A549 treated with Mapracorat at 1 μM for 4 hours (cell line): ENCODE measurements at places on chromosomes 11 and 22. TPM values are rescaled to one million over a fixed set of nuclear protein-coding genes. Genes with fewer than 3 reads are reported as not detected.

Gene NCR3LG1
- 1.8 to 3.0 TPM (median 2.3 TPM) in 5 replicates for total RNA-seq

Gene TRIM29
- total RNA-seq, result 19.3 to 24.1 TPM (median 22.6 TPM) in 5 replicates

Gene WBP2NL
- 0.15 to 0.22 TPM in 2 of 5 replicates, not detected in the others for total RNA-seq

Gene CLDN5
- total RNA-seq, result not detected in 5 replicates

Gene HEPN1
- not detected in 5 replicates for total RNA-seq

Gene OR10A2
- total RNA-seq, result not detected in 5 replicates

Gene OR51E1
- total RNA-seq, result not detected in 5 replicates

Gene RAB36
- total RNA-seq, result 7.0 to 8.4 TPM (median 7.8 TPM) in 5 replicates

Gene PKDREJ
- not detected in 5 replicates for total RNA-seq

Gene SLC22A25
- not detected in 5 replicates for total RNA-seq

Gene KDELR3
- 17.2 to 20.9 TPM (median 19.8 TPM) in 5 replicates for total RNA-seq

Gene ANGPTL5
- total RNA-seq, result 0.05 to 0.10 TPM in 2 of 5 replicates, not detected in the others

Gene ELMOD1
- 0.17 to 0.39 TPM (median 0.36 TPM) in 5 replicates for total RNA-seq

Gene ADORA2A
- total RNA-seq, result 0.54 to 1.2 TPM (median 0.80 TPM) in 5 replicates

Gene TTC28
- 2.2 to 3.9 TPM (median 2.8 TPM) in 5 replicates for total RNA-seq

Gene SSTR3
- not detected in 5 replicates for total RNA-seq

Gene TTC9C
- total RNA-seq, result 28.9 to 34.9 TPM (median 31.7 TPM) in 5 replicates
